COLO829 (cell line): ENCODE measurements at places on chromosomes 6 and 20.
A peak's percentile ranks its signal among the peaks of the same experiment; 100 is the strongest.

GRCh38 chr6:5379647-5380242, 118.4 kb downstream of the FARS2 start:
- DNase-seq, result peak; percentile 51

DNA sequence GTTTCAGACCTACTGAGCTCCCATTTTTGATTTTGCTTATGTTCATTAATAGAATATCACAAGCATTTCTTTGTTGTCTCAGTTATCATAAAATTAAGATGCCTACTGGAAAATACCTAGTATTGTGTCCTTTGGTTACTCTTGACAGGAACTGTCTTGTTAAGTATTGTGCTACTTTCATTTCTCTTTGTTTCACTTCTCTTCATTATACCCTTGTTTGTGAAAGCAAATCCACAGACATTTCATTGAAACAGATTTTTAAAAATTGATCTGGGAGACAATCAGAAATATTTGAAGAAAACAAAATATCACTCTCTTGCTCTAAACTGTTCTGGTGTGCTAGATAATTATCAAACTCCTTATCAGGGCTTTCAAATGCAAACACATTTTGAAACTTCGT, 290.5 kb upstream of the EYS start:
- no peak for DNase-seq

GRCh38 chr6:168048724-168049025, 30.3 kb downstream of the FRMD1 start:
- DNase-seq, result no peak

DNA sequence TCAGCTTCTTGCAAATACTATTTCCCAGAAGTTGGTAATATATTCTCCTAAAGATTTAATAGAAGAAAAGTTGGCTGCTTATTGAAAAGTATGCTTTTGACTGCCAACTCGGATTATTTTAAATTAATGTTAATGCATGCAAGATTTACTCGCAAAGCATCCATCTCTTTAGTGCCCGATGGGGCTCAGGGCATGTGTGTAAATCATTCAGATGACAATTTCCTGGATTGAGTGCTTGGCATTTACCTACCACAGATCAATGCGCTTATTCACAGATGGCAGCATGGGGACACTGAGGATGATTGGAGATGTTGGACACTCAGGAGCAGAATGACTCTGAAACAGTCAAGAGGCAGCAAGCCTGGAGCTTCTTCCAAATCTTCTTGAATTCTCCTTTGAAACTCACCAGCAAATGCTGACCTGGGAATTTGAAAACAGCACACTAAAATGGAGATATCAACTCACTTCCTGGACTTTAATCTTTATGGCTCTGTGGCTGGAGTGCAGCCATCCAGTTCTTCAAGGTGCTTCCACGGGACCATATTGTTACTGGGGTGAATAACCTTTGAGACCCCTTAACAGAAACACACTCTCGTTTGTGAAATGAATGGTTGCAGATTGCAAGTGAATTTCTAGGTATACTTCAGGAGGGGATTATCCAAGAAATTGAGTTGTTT, 34.1 kb upstream of the TIAM2 start:
- DNase-seq, result no peak

- DNase-seq, result no peak
Measured at GRCh38 chr6:149075616-149076354, 241.7 kb upstream of the TAB2 start.

DNA sequence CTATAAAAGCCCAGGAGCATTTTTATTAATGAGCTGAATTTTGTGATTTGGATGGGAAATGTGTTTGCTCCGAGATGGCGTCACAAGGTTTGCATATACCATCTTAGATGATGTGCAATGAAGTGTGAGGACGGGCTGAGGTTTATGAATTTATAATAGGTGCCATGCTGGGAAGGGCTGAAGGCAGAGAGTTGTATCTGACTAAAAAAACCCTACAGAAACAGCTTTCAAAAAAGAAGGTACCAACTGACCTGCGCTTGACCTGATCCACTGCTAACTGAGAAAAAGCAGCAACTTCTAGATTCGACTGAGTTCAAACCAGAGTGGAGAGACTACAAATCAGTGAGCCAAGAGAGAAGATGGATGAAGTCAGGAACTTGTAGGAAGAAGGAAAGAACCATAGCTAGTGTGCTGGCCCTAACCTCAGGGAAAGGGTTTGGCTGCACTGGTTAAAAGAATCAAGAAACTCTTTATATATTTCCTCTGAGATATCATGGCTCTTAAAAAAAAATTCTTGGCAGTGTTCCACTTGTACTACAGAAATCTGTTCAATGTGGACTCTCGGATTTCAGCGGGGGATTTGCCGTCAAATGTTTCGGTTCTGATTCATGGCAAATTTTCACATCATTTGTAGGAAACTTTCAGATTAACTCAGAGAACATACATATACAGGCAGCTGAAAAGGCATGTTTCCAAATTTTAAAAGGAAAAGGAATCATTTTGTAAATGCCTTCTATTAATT, 56.5 kb upstream of the HDGFL1 start:
- peak; percentile 15 for DNase-seq

DNA sequence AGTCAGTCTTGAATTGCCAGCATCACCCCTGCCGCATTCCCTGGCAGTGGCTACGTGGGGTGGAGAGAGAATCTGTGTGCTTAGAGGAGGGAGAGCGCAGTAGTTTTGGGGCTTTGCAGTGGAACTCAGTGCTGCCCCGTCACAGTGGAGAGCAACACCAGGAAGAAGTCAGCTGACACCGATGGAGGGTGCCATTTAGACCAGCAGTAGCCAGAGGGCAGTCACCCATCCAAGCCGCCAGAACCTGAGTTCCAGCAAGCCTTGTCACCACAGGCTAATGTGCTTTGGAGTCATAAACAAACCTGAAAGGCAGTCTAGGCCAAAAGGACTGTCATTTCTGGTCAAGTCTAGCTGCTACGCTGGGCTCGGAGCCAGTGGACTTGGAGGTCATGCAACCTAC, 22.0 kb upstream of the PERP start:
- no peak for DNase-seq

GRCh38 chr6:145621776-145622175, 113.5 kb downstream of the EPM2A start:
- no peak for DNase-seq
